Renal cortical epithelial cell (primary cell): ENCODE measurements at places on chromosomes 7 and 10. TPM values are rescaled to one million over a fixed set of nuclear protein-coding genes. Genes with fewer than 3 reads are reported as not detected.

- DNase-seq, result peak; percentile 85
Observed at GRCh38 chr7:155291045-155291530, 6.6 kb upstream of the INSIG1 start.

DNA sequence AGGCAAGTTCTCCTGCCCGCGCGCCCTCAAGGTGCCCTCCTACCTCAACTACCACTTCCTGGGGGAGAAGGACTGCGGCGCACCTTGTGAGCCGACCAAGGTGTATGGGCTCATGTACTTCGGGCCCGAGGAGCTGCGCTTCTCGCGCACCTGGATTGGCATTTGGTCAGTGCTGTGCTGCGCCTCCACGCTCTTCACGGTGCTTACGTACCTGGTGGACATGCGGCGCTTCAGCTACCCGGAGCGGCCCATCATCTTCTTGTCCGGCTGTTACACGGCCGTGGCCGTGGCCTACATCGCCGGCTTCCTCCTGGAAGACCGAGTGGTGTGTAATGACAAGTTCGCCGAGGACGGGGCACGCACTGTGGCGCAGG, 1.4 kb downstream of the FZD1 start:
- no peak for DNase-seq

DNA sequence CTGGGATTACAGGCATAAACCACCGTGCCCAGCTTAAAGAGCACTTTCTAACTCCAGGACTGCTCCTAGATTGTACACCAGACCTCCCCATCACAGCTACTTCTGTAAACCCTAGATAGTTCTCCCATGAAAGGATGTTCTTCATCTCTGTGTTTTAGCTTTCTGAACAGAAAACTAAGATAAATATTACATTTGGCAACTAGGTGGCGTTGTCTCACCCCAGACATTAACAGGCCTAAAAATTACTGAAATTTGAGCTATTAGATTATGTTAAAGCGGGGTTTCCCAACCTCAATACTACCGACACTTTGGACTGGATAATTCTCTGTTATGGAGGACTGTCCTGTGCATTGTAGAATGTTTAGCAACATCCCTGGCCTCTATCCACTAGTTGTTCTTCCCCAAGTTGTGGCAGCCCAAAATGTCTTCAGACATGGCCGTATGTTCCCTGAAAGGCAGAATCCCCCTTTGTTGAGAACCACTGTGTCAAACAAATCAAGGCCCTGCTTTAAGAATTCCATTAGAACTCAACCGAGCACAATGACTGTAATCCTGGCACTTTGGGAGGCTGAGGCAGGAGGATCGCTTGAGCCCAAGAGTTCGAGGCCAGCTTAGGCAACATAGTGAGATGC, 19.1 kb downstream of the ATOH7 start:
- DNase-seq, result peak; percentile 31

DNA sequence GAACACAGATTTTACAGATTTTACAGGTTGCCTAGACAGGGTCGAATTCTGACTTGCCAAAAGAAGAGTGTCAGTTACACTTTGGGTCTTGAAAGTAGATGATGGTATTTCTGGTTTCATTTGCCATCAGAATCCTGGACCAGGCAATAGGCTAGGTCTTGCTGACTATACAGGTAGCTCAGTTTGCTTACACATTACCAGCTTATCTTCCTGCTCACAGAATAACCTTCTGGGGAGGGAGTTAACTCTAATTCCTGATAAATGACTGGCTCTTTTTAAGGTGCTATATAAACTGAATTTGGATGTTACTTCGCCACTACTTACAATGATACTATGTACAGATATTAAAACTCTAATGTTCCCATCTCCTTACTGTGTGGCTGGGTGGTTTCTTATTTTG, 39.8 kb downstream of the GBF1 start:
- no peak for DNase-seq

DNA sequence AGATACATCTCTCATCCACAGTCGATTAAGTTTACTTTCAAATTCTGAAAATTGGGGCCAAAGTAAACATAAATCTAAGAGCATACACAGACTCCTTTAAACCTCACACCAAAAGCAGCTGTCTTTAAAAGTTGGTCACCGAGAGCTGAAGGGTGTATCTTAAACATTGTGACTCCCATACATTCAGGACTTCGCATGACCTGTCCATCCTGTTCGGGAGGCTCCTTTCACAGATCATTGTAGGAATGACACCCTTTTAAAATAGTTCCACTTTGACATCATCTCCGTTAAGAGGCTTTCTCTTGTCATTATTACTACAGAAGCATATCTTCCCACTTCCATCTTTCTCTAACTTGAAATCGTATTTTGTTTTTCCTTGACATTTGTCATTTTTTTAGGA, 440.0 kb downstream of the DNAJB9 start:
- no peak for DNase-seq

- DNase-seq, result no peak
Observed at GRCh38 chr10:132470410-132471124, 67.0 kb upstream of the INPP5A start.

- no peak for DNase-seq
Observed at GRCh38 chr7:94741179-94741578, 85.2 kb upstream of the SGCE start.

The IGFBP3 gene
- total RNA-seq, result 296 and 646 TPM in 2 replicates

The CAV2 gene
- total RNA-seq, result 148 and 223 TPM in 2 replicates

The JCAD gene
- 3.3 and 8.2 TPM in 2 replicates for total RNA-seq

The SPDYE16 gene
- 0.25 TPM in 1 of 2 replicates, not detected in the other for total RNA-seq

The AKR1C4 gene
- total RNA-seq, result not detected in 2 replicates
